ENCODE measurements at places on chromosomes 3 and 15. TPM values are rescaled to one million over a fixed set of nuclear protein-coding genes. Genes with fewer than 3 reads are reported as not detected.

The DNAH12 gene
- total RNA-seq, result 0.20 TPM

The ZBED2 gene
- not detected for total RNA-seq

The B4GALT4 gene
- total RNA-seq, result 7.0 TPM

The RYR3 gene
- not detected for total RNA-seq

DNA sequence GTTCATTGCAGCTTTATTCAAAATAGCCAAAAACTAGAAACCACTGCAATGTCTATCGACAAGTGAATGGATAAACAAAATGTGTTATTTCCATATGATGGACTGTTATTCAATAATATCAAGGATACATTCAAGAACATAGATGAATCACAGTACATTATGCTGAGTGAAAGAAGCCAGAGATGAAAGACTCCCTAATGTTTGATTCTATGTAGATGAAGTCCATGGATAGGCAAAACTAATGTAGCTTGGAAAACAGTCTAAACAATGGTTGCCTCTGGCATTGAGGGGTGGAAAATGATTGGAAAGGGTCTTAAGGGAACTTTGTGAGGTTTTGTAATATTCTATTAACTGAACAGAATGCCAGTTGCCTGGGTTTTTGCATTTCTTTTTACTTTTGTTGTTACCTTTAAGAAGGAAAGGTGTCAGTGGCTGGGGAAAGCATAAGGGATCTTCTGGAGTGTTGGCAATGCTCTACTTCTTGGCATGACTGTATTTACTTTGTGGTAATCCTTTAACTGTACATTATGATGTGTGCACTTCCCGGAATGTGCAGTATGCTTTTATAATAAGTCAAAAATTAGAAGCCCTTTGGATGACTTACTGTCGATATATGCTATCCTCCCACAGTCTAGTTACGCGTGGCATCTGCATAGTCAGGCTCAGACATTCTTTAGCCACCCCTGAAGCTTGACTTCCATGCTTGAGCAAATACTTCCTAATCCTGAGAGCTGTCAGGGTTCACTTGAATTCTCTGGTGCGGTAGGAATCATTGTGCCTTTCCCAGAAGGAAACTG is 20.5 kb upstream of the ATP10A start:
- no peaks in the 10 kb centered on the region for H3K36me3 ChIP-seq
- H3K27me3 ChIP-seq, result no peaks in the 10 kb centered on the region
- no peak overlapping the region for H3K4me3 ChIP-seq
- H3K4me1 ChIP-seq, result no peaks in the 10 kb centered on the region
- DNase-seq, result no peak

DNA sequence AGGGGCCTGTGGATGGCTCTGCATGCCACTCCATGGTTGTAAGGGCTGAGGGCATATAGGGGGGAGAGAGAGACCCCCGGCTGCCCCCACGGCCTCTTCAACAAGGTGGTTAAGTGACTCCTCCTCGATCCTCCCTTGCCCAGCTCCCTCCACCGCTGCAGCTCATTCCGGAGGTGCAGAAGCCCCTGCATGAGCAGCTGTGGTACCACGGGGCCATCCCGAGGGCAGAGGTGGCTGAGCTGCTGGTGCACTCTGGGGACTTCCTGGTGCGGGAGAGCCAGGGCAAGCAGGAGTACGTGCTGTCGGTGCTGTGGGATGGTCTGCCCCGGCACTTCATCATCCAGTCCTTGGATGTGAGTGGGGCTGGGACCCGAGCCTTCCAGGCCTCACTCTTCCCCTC is 6.5 kb downstream of the FES start:
- H3K4me1 ChIP-seq, result peaks cover 6% of the 10 kb centered on the region
- no peak overlapping the region for H3K4me3 ChIP-seq
- peaks cover 53% of the 10 kb centered on the region for H3K36me3 ChIP-seq

DNA sequence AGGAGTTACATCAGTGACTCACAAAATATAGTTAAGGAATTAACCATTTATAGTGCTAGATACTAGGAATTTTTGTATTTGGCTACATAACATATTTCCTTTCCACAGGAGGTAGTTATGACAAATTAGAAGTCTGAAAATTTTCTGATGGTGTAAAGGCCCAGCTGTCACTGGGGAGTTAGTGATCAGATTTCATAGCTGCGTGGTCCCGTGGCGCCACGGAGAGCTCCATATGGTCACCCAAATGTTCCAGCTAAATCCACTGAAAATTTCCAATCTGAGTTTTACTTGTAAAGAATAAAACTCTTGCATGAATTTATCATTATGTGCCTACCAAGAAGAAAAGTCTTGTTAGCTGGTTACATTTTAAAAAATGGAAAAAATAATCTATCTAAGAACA is 368.9 kb upstream of the PLSCR5 start:
- H3K4me1 ChIP-seq, result peaks cover under 1% of the 10 kb centered on the region
- H3K27me3 ChIP-seq, result no peaks in the 10 kb centered on the region
- H3K4me3 ChIP-seq, result no peak overlapping the region
- no peak for DNase-seq
- H3K27ac ChIP-seq, result no peak overlapping the region

DNA sequence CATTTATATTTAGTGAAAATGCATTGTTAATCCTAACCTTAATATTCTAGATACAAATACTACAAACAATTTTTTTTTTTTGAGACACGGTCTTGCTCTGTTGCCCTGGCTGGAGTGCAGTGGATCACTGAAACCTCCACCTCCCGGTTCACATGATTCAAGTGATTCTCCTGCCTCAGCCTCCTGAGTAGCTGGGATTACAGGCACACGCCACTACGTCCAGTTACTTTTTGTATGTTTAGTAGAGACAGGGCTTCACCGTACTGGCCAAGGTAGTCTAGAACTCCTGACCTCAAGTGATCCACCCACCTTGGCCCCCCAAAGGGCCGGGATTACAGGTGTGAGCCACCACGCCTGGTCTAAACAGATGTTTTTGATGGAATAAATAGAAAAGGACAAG is 361.5 kb upstream of the NECTIN3 start:
- no peaks in the 10 kb centered on the region for H3K4me1 ChIP-seq
- no peaks in the 10 kb centered on the region for H3K27me3 ChIP-seq
- no peak overlapping the region for H3K27ac ChIP-seq
- no peaks in the 10 kb centered on the region for H3K36me3 ChIP-seq
- DNase-seq, result no peak

DNA sequence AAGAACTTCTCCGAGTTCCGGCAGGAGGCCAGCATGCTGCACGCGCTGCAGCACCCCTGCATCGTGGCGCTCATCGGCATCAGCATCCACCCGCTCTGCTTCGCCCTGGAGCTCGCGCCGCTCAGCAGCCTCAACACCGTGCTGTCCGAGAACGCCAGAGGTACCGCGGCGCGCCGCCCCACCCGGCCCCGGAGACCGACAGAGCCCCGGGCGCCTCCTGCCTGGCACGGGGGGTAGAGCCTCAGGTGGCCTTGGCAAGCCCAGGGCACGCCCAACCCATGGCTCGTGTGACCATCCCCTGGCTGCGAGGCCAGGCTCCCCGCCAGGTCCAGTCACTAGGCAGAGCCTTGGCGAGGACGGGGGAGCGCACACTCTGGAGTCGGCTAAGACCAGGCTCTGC is 134.1 kb downstream of the LRRK1 start:
- H3K4me1 ChIP-seq, result no peaks in the 10 kb centered on the region
- no peak for DNase-seq
- no peaks in the 10 kb centered on the region for H3K27me3 ChIP-seq
- H3K36me3 ChIP-seq, result no peaks in the 10 kb centered on the region
- H3K4me3 ChIP-seq, result no peak overlapping the region
- no peak overlapping the region for H3K27ac ChIP-seq

- no peak overlapping the region for H3K27ac ChIP-seq
- no peaks in the 10 kb centered on the region for H3K4me1 ChIP-seq
- H3K36me3 ChIP-seq, result peaks cover 18% of the 10 kb centered on the region
- no peak overlapping the region for H3K4me3 ChIP-seq
- H3K27me3 ChIP-seq, result no peaks in the 10 kb centered on the region
Measured at GRCh38 chr15:78469031-78469430, 31.0 kb downstream of the IREB2 start.
